ENCODE measurements at places on chromosomes 2 and 18.

DNA sequence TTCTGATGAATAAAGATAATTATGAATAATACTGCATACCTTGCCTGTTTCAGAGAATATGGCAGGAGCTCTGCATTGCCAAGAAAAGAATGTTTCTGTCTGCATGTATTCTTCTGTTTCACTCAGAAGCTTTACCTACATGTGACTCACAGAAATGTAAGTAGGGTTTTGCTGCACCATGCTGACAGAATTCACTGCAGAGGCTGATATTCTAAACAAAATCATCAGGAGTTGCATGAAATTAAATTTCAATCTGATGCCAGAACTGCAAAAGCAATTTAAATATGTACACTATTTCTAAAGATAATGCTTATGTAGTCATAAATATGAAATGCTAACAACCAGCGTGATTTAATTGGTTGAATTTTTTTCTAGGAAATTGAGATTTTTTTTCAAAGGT lies 332.8 kb upstream of the FSHR start:
- DNase-seq = no peak

GRCh38 chr2:146659976-146660375 lies 1184.9 kb upstream of the ACVR2A start:
- no peak for DNase-seq

GRCh38 chr18:34467058-34467457 lies 242.3 kb upstream of the NOL4 start:
- DNase-seq = no peak

DNA sequence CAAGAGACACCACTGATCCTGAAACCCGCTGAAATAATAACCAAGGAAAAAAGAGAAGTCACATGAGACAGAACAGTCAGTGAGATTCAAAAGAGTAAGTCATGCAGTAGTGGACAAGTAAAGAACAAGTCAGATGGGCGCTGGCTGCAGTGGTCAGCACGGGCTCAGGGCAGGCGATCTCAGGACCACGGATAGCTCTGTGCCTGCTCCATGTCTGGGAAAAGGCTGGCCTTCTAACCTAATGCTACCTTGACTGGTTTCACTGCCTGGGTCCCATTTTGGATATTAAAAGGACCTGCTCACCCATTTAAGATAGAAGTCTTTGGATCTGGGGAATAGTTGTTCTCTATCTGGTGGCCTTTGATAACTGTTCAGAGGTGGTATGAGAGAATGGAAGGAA lies 61.7 kb upstream of the LCLAT1 start:
- DNase-seq = no peak

DNA sequence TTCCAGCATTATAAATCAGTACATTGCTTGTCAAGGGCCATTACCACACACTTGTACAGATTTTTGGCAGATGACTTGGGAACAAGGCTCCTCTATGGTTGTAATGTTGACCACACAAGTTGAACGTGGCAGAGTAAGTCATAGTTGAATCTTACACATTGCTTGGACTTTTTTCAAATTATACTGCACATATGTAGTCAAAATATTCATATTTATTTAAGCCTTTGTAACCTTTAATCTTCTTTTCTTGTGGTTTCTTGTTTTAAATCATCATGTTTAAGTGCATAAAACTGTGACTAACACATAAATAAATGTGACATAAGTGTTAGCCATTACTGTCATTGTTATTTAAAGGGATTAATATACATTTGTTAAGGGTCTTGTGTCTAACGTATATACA lies 52.1 kb upstream of the EPB41L5 start:
- DNase-seq = no peak

- DNase-seq = no peak
These were observed 26.6 kb downstream of the FAHD2B start for GRCh38 chr2:97068074-97068473.

GRCh38 chr18:10508591-10508990 lies 17.2 kb upstream of the NAPG start:
- DNase-seq = no peak

DNA sequence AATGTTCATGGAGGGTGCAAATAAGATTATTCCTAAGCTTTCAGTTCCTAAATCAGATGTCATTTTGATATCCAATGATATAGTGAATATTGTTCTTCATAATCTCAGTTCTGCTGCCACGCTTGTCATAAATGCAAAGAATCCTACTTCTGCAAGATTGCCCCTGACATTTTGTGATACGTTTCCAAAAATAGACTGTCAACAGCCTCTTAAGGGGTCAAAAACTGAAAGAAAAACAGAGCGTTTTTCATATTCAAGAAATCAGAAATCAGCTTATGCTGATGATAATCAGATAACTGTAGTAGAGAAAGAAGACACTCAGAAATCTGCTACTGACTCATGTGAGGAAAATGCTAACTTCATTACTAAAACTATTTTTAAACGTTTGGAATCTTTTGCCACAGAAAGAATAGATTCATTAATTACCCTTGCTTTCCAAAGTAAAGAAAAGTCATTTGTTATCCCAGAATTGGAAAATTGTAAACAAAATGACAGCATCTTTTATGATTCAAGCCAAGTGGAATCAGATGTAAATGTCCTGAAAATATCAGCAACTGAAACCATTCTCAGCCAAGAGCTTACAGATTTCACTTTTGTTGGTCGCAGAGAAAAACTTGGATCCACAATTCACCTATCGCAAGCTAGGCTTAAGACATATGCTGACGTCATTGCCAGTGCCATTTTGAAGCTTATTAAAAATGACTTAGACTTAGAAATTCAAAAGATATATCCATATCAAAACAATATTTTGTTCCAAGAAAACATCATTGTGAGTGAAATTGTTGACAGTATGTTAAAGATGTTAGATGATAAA lies 55.1 kb downstream of the FSIP2 start:
- DNase-seq = no peak

- DNase-seq = no peak
These were observed 38.8 kb downstream of the ANKMY1 start for GRCh38 chr2:240518981-240519380.

- no peak for DNase-seq
These were observed 266.8 kb upstream of the SMIM21 start for GRCh38 chr18:75694292-75694691.

Data from activated CD4-positive, CD25-positive, alpha-beta regulatory T cell treated with anti-CD3 and anti-CD28 coated beads, Interleukin-2, amount 50 U/mL, for 72 hours (primary cell).